Activated naive CD8-positive, alpha-beta T cell treated with anti-CD3 and anti-CD28 coated beads, Interleukin-2, amount 10 ng/mL, durations not matched to agents 7 days and 5 days (primary cell): ENCODE measurements at places on chromosomes 4 and X.

DNA sequence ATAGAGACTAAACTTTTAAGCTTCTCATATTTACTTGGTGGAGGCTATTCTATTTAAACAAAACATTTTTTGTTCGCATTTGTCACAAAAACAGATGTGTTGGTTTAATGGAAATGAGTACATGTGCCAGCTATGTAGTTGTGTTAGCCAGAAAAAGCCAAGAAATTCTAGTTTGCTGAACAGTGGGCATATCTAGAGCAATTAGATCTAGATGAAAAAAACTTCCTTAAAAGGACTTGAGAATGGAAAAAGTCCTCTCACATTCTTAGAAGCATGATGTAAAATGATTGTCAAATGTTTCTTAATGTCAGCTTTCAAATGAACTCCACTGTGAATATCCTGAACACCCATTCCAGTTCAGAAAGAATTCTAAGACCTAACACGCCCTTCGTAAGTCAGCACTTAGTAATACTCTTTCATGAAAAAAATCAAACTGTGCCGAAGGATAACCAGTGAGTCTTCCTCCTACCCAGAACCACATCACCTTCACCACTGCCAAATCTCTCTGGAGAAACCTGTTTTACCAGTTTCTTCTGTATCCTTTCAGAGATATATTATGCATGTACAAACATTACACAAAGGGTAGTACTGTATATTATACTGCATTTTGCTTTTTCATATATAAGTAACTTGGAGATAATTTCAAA is 28.2 kb downstream of the PHKA1 start:
- no peak for DNase-seq

GRCh38 chrX:46255046-46255445 is 290.2 kb downstream of the ZNF674 start:
- DNase-seq: no peak

DNA sequence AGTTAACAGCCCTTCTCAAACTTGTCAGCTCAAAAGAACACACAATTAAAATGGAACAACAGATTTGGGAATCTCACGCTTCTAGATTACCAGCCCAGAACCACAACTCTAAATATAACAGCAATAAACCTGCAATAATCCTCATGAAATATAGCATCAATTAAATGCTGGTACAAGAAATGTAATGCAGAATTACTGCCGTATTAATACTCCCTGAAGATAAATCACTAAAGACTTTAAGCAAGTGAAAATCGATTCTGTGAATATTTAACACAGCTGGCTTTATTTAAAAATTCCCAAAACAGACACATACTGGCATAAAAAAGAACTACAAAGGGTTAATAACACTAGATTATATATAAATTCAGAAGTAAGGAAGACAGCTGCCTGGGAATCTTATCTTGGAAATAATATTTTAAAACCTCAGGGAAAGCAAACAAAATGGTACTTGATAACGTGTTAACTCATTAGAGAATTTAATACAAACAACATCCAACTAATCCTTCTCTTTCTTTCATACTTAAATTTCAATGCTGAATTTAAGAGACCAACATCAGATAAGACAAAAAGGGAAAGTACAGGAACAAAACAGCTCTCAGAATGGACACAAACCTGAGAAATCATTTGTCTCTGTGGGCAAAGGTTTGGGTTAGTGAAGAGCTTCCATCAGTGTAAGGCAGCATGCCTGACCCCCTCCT is 34.7 kb downstream of the APBB2 start:
- DNase-seq: no peak

GRCh38 chr4:178693816-178694215 is 1251.6 kb upstream of the AGA start:
- DNase-seq: no peak
